ENCODE measurements at places on chromosomes 6 and 20. TPM values are rescaled to one million over a fixed set of nuclear protein-coding genes. Genes with fewer than 3 reads are reported as not detected.

DPPA5 gene
- not detected for total RNA-seq

NKAPL gene
- total RNA-seq, result 1.0 TPM

GCLC gene
- total RNA-seq, result 24.9 TPM

KCNQ5 gene
- total RNA-seq, result 0.71 TPM

BANF2 gene
- total RNA-seq, result not detected

MRPL18 gene
- 60.7 TPM for total RNA-seq

MRPS18A gene
- 32.5 TPM for total RNA-seq

KIZ gene
- 11.4 TPM for total RNA-seq

DNA sequence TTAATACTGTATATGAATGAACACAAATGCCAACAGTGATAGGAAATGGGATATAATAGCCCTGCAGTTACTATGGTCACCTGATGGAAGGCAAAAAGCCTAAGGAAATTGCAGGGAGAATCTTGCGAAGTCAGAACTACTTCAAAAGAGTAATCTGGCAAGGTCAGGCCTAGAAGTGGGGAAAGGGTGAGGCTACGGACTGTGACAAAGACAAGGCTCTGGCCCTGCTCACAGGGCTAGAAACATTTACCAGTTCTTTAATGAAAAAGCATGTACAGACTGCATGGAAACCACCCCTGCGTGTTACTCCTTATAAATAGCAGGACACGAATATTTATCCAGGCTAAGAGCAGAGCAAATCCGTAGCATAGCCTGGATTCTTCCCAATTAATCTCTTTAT, 52.5 kb upstream of the HECA start:
- no peaks in the 10 kb centered on the region for H3K4me1 ChIP-seq
- no peaks in the 10 kb centered on the region for H3K27me3 ChIP-seq
- H3K27ac ChIP-seq, result no peak overlapping the region
- no peaks in the 10 kb centered on the region for H3K36me3 ChIP-seq
- DNase-seq, result no peak
- H3K4me3 ChIP-seq, result no peak overlapping the region

DNA sequence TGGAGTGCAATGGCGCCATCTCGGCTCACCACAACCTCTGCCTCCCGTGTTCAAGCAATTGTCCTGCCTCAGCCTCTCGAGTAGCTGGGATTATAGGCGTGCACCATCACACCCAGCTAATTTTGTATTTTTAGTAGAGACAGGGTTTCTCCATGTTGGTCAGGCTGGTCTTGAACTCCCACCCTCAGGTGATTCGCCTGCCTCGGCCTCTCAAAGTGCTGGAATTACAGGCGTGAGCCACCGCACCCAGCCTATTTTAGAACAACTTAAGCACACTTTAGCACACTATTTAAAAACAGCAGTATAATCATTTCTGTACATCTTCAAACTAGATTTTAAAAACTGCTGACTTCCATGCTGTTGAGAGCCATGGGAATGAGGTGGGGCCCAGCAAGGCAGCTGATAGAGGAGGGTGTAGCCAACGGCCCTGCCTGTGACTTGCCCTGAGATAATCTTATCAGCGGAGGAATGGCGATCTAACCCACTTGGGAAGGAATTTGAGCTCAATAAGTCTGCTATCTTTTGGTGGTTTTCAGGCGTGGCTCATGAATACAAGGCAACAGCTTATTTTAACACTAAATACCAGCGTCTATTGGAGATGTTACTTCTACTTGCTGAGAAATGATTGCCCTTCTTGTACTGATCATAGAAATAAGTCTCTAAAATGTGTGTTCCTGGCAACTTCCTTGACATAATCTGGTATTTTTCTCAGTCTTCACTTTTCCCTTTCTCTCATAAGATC, 12.1 kb downstream of the ZDHHC14 start:
- no peaks in the 10 kb centered on the region for H3K27me3 ChIP-seq
- DNase-seq, result no peak
- peaks cover 3% of the 10 kb centered on the region for H3K4me1 ChIP-seq
- H3K4me3 ChIP-seq, result no peak overlapping the region
- no peaks in the 10 kb centered on the region for H3K36me3 ChIP-seq

DNA sequence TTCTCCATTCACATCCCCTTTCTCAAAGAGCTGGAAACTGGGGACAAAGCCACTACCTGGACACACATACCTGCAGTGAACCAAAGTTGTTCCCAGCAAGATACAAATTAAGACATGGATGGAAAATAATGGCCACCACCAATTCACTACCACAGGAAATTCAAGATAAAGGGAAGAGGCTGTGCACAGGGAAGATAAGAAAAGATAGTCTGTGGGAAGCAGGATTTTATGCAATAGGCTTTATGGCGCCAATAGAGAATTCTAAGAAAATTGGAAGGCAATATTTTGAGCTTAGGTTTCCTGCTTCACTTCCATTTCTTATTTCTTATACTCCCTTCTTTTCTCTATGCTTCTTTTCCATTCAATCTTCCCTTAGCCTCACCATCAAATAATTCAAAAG, 9.9 kb downstream of the GPX6 start:
- no peaks in the 10 kb centered on the region for H3K4me1 ChIP-seq

GRCh38 chr6:134850721-134851305, 99.1 kb downstream of the ALDH8A1 start:
- H3K4me3 ChIP-seq, result no peak overlapping the region
- no peaks in the 10 kb centered on the region for H3K4me1 ChIP-seq
- H3K36me3 ChIP-seq, result no peaks in the 10 kb centered on the region
- DNase-seq, result no peak
- H3K27ac ChIP-seq, result no peak overlapping the region
- H3K27me3 ChIP-seq, result no peaks in the 10 kb centered on the region

GRCh38 chr6:251920-252319, 40.4 kb upstream of the DUSP22 start:
- H3K4me3 ChIP-seq, result no peak overlapping the region
- no peaks in the 10 kb centered on the region for H3K27me3 ChIP-seq
- H3K36me3 ChIP-seq, result no peaks in the 10 kb centered on the region
- H3K27ac ChIP-seq, result no peak overlapping the region

- H3K27me3 ChIP-seq, result no peaks in the 10 kb centered on the region
- H3K4me3 ChIP-seq, result no peak overlapping the region
- no peaks in the 10 kb centered on the region for H3K4me1 ChIP-seq
- H3K27ac ChIP-seq, result no peak overlapping the region
Observed at GRCh38 chr20:36726168-36726567, 19.7 kb downstream of the NDRG3 start.

GRCh38 chr6:132490478-132491204, 22.3 kb downstream of the STX7 start:
- H3K4me3 ChIP-seq, result no peak overlapping the region
- H3K27me3 ChIP-seq, result no peaks in the 10 kb centered on the region
- DNase-seq, result no peak
- H3K36me3 ChIP-seq, result no peaks in the 10 kb centered on the region

DNA sequence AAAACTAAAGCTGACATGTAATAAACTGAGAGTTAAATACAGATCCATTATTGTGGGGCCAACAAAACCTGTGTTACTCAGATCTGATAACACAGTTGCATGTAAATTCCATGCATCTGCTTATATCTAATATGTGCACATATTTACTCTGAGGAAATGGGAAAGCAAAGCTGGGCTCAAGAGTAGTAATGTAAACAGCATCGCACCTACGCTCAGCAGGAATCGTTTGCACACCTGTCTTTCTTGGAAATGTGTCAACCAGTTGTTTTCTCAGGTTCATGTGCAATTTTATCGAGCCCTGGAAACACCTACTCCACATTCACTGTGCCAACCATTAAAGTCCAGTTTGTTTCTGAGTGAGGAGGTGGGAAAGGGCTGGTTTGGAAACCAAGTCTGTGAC, 80.3 kb upstream of the CNKSR3 start:
- no peaks in the 10 kb centered on the region for H3K36me3 ChIP-seq
- no peak for DNase-seq
- H3K4me1 ChIP-seq, result no peaks in the 10 kb centered on the region
- no peaks in the 10 kb centered on the region for H3K27me3 ChIP-seq
- H3K27ac ChIP-seq, result no peak overlapping the region
- H3K4me3 ChIP-seq, result no peak overlapping the region

DNA sequence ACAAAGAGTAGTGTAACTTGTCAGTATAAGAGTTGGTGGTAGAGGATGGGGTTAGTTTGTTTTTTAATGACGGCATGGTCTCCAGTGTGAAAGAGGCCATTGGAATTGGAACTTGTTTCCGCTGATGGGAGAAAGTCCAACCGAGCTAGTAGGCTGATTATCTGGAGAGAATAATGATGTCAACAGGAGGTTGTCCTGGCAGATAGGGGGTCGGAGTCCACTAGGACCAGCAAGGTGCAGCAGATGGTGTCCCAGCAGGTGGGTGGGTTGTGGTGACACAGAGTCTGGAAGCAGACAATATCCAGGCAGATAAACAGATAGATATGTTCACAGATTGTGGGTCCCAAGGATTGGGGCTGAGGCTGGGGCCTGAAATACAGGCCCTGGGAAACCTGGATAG, 35.1 kb downstream of the PKIB start:
- H3K4me3 ChIP-seq, result no peak overlapping the region
- no peaks in the 10 kb centered on the region for H3K27me3 ChIP-seq
- H3K27ac ChIP-seq, result no peak overlapping the region
- DNase-seq, result no peak
- no peaks in the 10 kb centered on the region for H3K4me1 ChIP-seq

DNA sequence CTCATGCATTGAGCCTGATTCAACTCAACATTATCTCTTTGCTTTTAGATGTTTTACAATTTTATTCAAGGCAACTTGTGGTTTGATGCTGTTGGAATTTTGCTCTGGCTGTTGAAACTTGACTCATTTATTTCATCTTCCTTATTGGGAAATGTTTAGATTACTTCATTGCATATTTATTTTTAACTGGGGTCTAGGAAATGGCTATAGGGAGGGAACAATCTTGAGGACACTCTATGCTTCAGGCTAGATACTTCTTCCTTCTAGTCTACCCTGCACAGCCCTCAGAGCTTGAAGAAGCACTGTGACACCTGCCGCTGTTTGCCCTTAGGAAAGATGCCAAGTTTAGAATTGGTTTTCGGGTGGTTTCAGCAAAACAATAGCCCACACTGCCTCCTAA, 183.4 kb downstream of the ADGRG6 start:
- H3K27me3 ChIP-seq, result no peaks in the 10 kb centered on the region
- no peaks in the 10 kb centered on the region for H3K4me1 ChIP-seq
- DNase-seq, result no peak

DNA sequence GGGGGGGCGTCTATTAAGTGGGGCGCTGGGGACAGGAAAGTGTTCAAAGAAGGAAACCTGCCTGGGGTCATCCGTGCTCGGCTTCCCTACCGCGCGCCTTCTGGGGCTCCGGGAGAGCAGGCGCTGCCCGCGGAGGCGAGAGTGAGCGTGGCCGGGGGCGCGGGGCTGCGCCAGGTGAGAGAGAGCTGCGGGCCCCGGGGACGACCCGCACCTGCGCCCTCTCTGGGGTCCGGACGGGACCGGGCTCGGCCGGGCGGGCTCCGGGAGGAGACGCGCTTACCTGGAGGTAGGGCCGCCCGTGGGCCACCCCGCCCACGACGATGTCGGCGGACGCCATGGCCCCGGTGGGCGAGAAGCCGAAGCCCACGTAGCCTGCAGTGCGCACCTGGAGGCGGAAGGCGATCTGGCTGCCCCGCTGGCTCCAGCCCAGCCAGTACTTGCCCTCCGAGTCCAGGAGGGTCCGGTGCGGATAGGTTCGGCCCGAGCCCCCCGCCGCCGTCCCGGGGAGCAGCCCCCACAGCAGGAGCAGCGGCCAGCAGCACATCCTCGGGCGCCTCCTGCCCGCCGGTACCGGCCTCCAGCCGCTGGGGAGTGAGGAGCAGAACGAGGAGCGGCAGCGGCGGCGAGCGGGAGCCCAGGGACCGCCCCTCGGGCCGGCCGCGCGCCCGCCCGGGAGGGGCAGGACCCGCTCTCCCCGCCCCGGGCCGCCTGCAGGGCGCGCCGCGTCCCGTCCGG, at the start of gene MOXD1:
TSS of gene MOXD1 (minus strand) at position 593 of the 735 bp plus-strand sequence. CDS start at position 544, 49 bp downstream.
- H3K4me1 ChIP-seq, result peaks cover 11% of the 10 kb centered on the region
- H3K36me3 ChIP-seq, result no peaks in the 10 kb centered on the region
- peak; percentile 92 for DNase-seq

- H3K36me3 ChIP-seq, result no peaks in the 10 kb centered on the region
- peaks cover 23% of the 10 kb centered on the region for H3K4me1 ChIP-seq
- no peaks in the 10 kb centered on the region for H3K27me3 ChIP-seq
- DNase-seq, result no peak
- peak overlapping the region; percentile 61 for H3K27ac ChIP-seq
Observed at GRCh38 chr20:20732641-20733040, 20.2 kb upstream of the RALGAPA2 start.

DNA sequence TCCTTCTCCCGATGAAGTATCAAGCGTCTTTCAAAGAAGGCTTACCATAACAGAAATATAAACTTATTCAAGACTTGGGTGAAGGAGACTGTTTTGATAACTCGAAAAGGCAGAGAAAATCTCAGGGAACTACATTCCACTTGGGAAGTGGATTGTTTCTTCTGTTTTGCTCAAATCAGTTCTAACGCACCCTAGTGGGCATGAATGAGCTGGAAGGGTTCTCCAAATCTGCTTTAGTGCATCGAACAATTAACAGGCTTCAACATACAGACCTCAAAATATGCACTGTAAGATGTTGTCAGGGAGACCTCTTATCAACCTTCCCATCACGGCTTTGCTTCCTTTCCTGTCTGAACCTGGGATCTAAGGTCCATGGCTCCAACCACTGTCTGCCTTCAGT, 392.5 kb downstream of the CD83 start:
- H3K27me3 ChIP-seq, result no peaks in the 10 kb centered on the region
- no peaks in the 10 kb centered on the region for H3K4me1 ChIP-seq
- H3K27ac ChIP-seq, result no peak overlapping the region
- no peak for DNase-seq
- no peaks in the 10 kb centered on the region for H3K36me3 ChIP-seq

DNA sequence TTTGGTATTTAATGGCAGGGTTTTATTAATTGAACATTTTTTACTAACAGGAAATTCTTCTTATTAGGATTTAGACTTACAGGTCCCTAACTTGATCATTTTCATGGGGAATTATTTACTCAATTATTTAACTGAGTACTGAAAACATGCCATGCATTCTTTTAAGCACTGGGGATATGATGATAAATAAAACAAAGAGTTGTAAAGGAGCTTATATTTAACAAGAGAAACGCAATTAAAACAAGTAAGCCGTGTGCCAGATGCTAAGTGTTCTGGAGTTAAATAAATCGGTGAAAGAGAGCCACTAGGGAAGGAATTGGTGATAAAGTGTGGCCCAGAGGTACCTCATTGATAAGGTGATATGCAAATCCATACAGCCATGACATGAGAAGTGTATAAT, 214.2 kb upstream of the HTR1E start:
- H3K27ac ChIP-seq, result no peak overlapping the region
- no peaks in the 10 kb centered on the region for H3K27me3 ChIP-seq
- H3K4me1 ChIP-seq, result no peaks in the 10 kb centered on the region
- no peaks in the 10 kb centered on the region for H3K36me3 ChIP-seq

- no peaks in the 10 kb centered on the region for H3K27me3 ChIP-seq
- H3K27ac ChIP-seq, result no peak overlapping the region
- peaks cover 6% of the 10 kb centered on the region for H3K36me3 ChIP-seq
- H3K4me1 ChIP-seq, result no peaks in the 10 kb centered on the region
- no peak for DNase-seq
Observed at GRCh38 chr6:149825292-149825691, 38.9 kb downstream of the LRP11 start.

DNA sequence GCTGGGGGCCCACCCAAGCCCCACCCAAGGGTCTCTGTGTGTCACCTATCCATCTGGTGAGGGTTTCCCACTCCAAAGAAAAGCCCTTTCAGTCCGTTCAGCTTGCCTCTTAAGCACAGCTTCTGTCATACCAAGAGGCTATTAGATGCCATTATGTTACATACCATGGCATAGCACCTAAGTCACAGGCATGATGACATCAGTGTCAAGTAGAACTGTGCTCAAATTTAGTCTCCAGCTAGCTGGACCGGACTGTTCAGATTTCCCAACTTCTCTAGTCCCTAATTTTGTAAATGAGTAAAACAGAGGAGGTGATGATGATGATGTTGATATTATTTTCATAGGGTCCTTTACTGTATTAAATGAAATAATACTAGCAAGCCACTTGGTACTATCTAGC, 19.2 kb upstream of the PLEKHG1 start:
- H3K27ac ChIP-seq, result no peak overlapping the region
- H3K4me3 ChIP-seq, result no peak overlapping the region
- no peaks in the 10 kb centered on the region for H3K4me1 ChIP-seq
- no peaks in the 10 kb centered on the region for H3K36me3 ChIP-seq
- DNase-seq, result no peak
